CD14-positive monocyte (primary cell): ENCODE measurements at places on chromosomes 5 and 9. TPM values are rescaled to one million over a fixed set of nuclear protein-coding genes. Genes with fewer than 3 reads are reported as not detected.

DNA sequence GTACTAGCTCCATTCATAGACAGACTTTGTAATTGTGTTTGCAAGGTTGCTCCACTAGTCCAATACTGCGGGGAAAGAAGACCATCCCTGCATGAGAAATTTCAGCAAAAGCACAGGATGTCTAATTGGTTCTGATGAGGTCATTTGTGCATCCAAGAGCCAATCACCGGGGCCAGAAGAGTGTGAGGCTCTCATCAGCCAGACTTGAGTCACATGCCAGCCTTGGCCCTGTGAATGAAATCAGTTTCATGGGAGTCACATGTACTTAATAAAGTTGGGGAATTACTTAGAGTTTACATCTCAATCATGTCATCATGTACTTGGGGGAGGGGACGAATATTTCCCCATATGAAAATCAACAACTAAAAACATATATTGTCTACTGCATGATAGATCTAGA is 1236.0 kb downstream of the MAT2B start:
- DNase-seq = no peak

- DNase-seq = no peak
Measured at GRCh38 chr5:139178589-139178917, 19.6 kb downstream of the SIL1 start.

- no peak for DNase-seq
Measured at GRCh38 chr5:40397976-40398375, 281.7 kb upstream of the PTGER4 start.

Gene ANKRD18A
- not detected for polyA plus RNA-seq

- DNase-seq = no peak
Measured at GRCh38 chr9:84698323-84698722, 28.8 kb downstream of the NTRK2 start.

DNA sequence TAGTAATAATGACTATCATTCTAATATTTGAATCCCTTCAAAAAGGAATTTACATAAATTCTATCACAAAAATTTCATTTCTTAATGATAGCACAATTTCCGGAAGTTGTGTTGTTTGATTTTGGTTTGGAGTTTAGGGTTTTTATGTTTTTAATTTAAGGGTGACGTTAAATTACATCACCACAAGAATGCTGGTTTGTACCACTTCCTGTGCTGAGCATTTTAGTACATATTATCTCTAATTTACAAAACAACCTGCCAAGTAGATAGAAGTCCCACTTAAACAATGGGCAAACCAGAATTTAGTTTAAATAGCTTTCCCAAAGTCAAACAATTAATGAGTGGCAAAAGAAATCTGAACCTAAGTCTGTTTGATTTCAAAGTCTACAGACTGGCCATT is 63.4 kb downstream of the DENND1A start:
- DNase-seq = peak; percentile 18

- no peak for DNase-seq
Measured at GRCh38 chr9:89484475-89485404, 13.2 kb downstream of the SEMA4D start.

DNA sequence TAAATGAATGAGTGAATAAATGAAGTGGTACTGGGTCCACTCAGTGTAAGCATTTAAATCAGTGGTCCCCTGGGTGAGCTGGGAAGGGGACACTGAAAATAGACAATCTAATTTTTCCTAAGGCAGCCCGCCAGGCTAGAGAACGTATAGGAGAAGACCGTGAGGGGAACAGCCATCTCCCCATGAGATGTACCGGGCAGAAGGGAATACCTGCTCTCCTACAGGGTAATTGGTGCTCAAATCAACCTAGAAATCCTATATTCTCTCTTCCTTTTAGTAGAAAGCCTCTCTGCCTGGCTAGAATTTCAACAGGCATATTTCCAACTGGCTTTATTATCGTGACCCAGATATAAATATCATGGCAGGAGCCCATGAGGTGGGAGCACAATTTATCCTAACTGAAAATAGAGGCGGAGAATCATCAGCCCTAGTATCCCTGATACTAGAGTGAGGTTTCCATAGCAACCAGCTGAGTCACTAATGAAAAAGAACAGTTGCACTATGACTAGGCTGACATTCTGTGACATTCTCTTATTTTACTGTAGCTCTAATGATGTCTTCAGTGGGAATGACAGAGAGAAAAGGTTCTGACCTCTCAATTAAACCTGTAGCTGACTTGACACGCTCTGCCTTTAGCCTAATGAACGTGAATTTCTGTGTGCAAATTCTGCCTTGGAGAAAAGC is 96.5 kb upstream of the CAST start:
- DNase-seq = no peak

DNA sequence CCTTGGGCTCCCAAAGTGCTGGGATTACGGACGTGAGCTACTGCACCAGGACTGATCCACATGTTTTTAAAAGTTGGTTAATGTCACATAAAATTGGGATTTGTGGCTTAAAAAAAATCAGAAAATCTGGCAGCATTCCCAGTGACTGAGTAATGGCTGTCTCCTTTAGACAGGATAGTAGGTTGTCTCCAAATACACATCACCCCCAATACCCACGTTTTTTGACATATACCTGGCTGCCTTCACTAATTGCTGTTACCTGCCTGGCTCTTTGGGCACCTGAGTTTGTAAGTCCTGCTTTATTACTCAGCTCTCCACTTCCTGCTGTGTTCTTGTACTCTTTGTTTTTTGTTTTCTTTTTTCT is 84.8 kb downstream of the KDM4C start:
- no peak for DNase-seq

GRCh38 chr9:136858844-136859757 is 7.0 kb downstream of the MAMDC4 start:
- peak; percentile 2 for DNase-seq

DNA sequence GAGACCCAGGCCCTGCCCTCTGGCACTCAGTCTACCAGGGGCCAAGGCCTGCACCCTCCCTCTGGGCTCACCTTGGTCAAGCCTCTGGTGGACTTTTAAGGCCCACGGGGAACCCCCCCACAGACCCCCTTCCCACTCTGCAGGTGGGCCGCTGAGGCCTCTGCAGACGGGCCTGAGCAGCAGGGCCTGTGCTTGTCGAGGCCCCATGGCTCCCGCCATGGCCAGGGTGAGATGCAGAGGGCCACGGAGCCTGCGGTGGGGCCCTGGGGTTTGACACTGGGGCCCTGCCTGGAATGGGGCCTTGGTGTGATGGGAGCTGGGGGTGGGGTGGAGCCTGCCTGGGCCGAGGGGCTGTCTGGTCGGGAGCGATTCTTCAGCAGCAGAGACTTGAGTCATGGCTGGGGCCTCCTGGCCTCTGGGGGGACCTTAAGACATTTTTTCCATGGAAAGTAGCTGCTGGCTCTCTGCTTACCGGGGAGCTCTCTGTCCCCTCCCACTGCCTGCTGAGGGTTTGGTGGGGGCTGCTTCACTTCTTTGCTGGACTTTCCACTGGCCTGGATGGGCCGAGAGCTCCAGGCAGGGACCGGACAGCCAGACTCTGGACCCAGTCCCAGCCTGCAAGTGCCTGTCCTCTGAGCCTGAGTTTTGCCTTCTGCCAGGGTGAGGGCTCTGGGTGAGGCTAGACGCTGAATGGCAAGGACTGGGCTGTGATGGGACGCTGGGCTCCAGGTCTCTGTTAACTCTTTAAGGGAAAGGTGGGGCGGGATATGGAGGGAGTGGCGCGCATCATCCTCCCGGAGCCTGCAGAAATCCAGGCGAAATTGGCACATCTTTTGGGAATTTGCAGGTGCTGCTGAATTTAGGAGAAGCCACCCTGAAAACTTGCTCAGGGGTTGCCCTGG is 132.2 kb downstream of the RXRA start:
- DNase-seq = no peak

DNA sequence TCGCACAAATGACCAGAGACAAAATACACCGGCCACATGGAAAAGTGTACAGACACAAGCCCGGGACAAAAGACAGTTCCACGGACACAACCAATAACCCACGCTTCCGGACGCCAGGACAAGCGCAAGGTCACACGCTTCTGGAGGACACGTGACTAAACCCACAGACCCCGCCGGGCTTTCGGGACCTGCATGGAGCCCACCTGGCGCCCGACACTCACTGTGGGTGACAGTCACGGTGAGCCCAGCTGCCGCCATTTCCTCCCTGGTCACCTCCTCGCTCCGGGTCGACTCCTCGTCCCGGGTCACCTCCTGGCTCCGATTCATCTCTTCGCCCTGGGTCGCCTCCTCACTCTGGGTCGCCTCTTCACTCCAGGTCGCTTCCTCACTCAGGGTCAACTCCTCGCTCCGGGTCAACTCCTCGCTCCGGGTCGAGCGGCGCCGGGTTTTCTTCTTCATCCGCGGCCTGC is 470 bp downstream of the BAG1 start:
- DNase-seq = peak; percentile 47

- no peak for DNase-seq
Measured at GRCh38 chr5:149776361-149777305, 46.5 kb downstream of the PPARGC1B start.

GRCh38 chr9:110351009-110351467 is 13.4 kb upstream of the TXNDC8 start:
- no peak for DNase-seq

Gene SV2C
- not detected for polyA plus RNA-seq

GRCh38 chr5:23208959-23209431 is 298.4 kb upstream of the PRDM9 start:
- peak; percentile 4 for DNase-seq

GRCh38 chr9:105419816-105420597 is 27.8 kb upstream of the FSD1L start:
- no peak for DNase-seq

Gene CRHBP
- not detected for polyA plus RNA-seq

- DNase-seq = no peak
Measured at GRCh38 chr9:4886698-4887097, 94.0 kb downstream of the RCL1 start.

Gene GNA14
- polyA plus RNA-seq = not detected

- no peak for DNase-seq
Measured at GRCh38 chr9:120920806-120921178, 5.8 kb downstream of the TRAF1 start.

GRCh38 chr9:82363198-82363597 is 374.6 kb downstream of the SPATA31D1 start:
- no peak for DNase-seq

DNA sequence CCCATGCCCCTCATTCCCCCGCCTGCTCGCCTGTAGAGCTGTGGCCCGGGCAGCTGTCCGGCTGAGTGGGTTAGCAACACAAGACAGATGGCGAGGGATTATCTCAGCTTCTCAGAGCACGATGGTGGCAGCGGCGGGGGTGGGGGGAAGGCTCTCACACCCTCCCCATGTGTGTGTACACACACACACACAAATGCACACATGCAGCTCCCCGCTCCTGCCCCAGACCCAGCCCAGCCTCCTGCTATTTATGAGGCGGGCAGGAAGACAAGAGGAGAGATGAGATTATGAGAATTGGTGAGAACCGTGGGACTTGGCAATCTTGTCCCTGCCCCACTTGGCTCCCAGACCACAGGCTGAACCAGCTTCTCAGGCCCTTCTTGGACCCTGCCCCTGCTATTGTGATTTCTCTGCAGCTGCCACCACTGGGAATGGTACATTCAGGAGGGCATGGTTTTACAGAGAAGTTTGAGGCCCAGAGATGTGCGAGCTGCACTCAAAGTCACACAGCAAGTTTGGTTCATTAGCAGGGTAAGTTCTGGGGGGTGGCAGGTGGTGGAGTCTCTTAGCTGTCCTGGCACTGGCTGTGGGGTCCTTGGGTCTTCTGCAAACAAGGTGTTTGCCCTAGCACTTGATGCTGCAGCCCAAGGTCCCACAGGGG is 51.0 kb upstream of the PSD2 start:
- DNase-seq = no peak

- DNase-seq = peak; percentile 32
Measured at GRCh38 chr9:78196258-78196657, 39.6 kb upstream of the CEP78 start.

- DNase-seq = no peak
Measured at GRCh38 chr5:65032250-65032649, 263.5 kb downstream of the CWC27 start.

Gene IL17B
- 0.22 TPM in 1 of 2 replicates, not detected in the other for polyA plus RNA-seq

GRCh38 chr5:1540166-1540565 is 16.4 kb upstream of the LPCAT1 start:
- DNase-seq = no peak

GRCh38 chr9:107667231-107668070 is 177.9 kb upstream of the KLF4 start:
- no peak for DNase-seq

DNA sequence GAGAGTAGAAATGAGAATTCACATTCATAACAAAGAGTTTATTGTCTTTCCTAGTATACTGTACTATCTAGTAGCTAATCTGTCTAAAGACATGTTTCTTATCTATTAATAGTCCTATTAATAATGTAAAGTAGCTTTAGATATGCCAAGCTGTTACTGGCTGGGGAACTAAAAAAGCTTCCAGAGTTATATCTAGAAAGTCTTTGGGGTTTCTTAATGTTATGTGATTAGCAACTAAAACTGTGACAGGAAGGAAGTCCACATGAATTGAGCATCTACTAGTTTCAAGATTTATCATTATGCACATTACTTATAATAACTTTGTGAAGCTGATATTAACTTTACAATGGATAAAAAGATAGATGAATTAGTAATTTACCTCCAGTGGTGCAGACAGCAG is 122.7 kb upstream of the CDKN2B start:
- DNase-seq = no peak

DNA sequence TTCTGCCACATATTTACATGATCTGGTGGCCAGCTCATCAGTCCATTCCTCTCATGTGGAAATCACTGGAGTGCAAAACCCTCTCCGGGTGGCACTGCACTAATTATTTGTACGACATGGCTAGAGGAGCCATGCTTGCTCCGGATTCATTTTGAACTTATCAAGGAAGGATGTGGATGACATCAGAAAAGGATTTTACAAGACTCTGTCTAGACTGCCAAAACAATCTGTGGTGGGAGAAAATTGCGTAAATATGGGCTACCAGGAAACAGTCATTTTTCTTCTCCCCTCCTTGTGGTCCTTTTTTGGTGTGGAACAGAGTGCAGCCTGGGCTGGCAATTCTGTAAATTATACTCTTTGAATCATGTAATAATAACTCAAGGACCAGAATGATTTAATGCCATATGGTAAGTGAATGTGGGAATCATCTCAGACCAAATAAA is 123.4 kb upstream of the IFNE start:
- DNase-seq = peak; percentile 4

Gene KIF12
- not detected for polyA plus RNA-seq

DNA sequence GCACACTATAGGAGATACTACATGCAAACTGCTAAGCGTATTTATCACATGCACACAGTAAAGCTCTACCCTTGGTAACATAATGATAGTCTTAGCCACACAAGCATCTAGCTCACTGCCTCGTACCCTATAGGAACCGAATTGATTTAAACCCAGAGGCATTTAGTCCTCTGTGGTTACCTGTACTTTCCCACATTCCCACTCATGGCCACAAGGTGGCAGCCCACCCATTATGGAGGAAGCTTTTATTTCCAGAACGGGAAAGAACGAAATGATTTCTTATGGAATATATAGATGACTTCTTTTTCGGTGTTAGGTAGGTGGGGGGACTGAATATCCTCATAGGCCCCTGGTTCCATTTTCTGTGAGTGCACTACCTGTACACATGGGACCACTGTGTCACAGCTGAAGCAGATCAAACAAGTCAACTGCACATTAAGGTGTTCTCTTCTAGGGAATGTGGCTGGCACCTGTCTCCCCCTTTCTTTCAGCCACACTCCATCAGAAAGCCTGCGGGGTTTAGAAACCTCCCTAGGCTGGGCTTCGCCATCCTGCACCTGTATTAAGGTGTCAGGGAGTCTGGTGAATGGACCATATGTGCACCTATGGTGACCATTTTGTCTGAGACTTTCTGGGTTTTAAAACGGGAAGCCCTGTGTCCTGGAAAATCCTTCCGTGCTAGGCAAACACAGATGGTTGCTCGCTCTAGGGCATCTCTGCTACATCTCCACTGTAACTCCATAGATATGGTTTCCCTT is 313.2 kb downstream of the SLIT3 start:
- peak; percentile 10 for DNase-seq
